Stimulated activated CD8-positive, alpha-beta memory T cell treated with anti-CD3 and anti-CD28 coated beads, Interleukin-7, amount 100 ng/mL, for 4 hours (primary cell): ENCODE measurements at places on chromosomes 3 and 15.

- no peak for DNase-seq
These were observed 116.0 kb downstream of the FOXB1 start for GRCh38 chr15:60120100-60120499.

GRCh38 chr3:62833538-62833937 is 41.7 kb downstream of the CADPS start:
- DNase-seq: no peak

- no peak for DNase-seq
These were observed 58.5 kb upstream of the SLC24A5 start for GRCh38 chr15:48062148-48062872.

DNA sequence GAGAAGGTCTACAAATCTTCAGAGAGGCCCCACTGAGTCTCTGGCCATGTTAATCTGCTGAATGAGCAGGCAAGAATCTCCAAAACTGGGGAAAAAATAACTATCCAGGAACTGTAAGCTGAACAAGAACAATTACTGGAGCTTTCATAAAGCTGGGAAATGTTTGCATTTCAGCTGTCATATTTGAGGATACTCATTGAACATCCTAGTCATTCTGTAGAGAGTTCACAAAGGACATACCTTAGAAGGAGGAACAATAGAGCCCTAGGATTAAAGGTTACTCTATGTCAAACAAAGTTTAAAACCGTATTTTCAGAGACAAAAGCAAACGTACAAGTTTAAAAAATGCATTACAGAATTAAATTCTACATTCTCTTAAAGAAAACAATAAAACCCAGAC is 257.5 kb downstream of the SCAPER start:
- DNase-seq: no peak

GRCh38 chr3:172040078-172040980 is 951 bp downstream of the FNDC3B start:
- no peak for DNase-seq

GRCh38 chr3:167467848-167468611 is 5.8 kb downstream of the SERPINI2 start:
- no peak for DNase-seq

DNA sequence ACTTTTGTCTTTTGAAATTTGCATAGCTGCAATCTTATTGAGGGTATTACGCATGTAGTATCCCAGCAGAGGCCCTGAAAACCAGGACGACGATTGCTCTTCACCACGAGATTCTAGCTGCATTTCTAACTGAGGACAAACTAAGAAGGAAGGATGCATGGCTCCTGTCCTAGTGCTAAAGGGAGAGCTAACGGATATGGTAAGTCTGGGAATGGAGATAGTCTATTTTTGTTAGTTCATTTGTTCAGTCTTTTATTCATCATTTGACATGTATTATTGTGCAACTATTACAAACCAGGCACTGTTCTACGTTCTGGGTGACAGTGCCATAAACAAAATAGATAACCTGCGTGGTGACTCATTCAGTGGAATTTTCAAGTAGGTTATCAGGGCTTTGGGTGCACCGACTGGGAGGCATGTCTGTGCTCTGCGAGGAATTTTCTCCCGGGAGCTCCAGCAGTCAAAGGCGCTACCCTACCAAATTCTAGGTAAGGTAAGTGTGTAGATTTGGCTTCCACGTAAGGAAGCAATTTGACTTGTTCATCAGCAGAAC is 51.9 kb upstream of the ETV5 start:
- no peak for DNase-seq
